ENCODE measurements at places on chromosomes 5 and 9. TPM values are rescaled to one million over a fixed set of nuclear protein-coding genes. Genes with fewer than 3 reads are reported as not detected.

DNA sequence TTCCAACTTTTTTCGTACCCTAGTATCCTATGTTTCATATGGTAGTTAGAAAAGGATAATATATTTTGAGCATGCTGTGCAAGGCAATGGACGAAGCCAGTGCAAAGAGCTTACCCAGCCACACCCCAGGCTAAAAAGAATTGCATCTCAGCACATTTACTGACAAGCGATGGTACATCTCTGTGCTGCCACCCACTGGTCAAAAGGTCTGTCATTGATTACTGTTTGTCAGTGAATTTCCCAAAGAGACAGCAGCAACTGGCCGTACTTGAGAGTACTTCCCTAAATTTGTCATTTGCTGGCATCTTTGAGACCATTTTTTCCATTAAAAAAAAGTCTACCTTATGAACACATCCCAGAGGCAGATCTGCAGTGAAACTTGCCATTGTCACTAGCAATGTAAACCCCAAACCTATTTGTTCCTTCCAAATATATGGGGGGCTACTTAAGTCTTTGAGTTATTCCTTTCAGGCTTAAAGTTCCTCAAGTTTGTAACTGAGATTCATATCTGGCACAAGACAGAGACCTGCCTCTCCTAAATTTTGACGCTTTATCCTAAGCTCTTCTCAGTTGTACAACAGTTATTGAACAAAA, 184.3 kb downstream of the CTNND2 start:
- DNase-seq: no peak

GRCh38 chr5:128121651-128122050, 38.1 kb downstream of the SLC12A2 start:
- DNase-seq: peak; percentile 3

DNA sequence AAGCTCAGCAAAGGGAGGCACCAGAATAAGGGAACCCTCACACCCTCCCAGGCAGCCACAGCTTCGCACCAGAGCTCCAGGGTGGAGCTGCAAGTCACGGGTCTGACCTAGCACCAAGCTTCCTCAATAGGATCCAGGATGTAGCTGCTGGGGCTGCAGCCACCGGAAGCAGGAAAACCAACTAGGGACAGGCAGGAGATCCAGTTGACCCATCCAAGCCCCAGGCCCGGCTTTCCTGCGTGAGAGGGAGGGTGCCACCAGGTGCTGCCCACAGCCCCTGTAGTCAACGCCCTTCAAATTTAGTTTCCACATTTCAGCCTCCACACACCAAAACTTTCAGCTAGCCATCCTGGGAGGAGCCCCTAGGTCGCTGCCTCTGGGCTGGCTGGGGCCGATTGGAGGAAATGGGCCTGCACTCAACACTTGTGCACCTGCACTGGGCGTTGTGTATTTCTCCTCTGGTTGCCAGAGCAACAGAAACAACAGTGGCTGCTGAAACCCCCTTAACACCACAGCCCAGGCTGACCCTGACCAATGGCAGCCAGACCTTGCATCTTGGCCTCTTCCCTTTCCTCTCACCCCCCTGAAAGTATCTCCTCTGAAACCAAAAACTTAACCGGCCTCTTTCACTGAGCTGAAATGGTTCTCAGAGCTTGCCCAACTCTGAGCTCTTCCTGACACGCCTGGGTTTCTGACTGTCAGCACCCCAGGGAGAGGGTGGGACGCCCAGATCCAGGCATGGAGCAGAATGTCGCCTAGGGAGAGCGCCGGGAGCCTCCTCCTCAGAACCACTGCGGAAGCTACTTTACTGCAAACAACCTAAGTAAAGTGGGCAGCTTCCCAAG, 226.5 kb upstream of the MAP3K1 start:
- no peak for DNase-seq

Gene C9orf85
- 12.4 TPM for total RNA-seq

DNA sequence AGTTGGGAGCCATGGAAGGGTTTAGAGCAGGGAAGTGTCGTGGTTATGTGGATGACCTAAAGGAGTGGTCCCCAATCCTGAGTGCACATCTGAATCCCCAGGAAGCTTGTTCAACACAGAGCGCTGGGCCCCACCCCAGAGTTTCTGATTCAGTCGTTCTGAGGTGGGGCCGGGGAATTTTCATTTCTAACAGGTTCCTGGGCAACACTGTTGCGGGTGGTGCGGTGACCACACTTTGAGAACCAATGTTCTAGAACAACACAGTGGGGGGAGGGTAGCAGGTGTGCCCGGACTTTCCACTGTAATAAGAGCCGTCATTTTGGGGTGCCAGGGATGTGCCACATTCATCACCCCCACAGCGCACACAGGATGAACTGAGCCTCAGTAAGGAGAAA, 39.3 kb downstream of the DUSP1 start:
- no peak for DNase-seq

GRCh38 chr9:95181835-95182234, 135.7 kb downstream of the FANCC start:
- DNase-seq: no peak

Measured in HCT116 (cell line).